ENCODE measurements at places on chromosomes 13 and 19.
A peak's percentile ranks its signal among the peaks of the same experiment; 100 is the strongest.

- DNase-seq = no peak
These were observed 113.1 kb downstream of the GNG7 start for GRCh38 chr19:2589441-2589840.

- no peak for DNase-seq
These were observed 1504.5 kb upstream of the PCDH20 start for GRCh38 chr13:62920159-62920558.

- DNase-seq = peak; percentile 38
These were observed 9.1 kb upstream of the LHFPL6 start for GRCh38 chr13:39612023-39612637.

DNA sequence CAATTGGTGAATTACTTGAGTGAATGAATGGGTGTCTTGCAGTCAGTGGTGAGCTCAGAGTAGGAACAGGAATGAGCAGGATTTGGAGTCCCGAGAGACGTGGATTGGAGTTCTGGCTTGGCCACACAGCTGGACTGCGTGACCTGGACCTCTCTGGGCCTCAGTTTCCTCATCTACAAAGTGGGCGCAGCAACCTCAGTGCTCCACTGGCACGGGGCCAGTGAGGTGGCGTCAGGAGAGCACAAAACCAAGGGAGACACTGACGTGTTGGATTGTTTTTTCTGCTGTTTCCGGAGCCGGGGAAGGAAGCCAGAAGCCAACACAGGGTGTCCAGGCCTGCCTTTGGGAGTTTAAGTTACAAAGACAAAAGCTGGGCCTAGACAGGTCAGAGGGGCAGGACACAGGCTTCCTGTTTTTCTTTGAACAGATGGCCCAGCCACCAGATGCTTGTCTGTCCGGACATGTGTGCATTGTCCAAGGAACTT, 6.5 kb upstream of the DOCK6 start:
- DNase-seq = no peak

GRCh38 chr13:113192279-113192678, 16.2 kb downstream of the PCID2 start:
- no peak for DNase-seq

DNA sequence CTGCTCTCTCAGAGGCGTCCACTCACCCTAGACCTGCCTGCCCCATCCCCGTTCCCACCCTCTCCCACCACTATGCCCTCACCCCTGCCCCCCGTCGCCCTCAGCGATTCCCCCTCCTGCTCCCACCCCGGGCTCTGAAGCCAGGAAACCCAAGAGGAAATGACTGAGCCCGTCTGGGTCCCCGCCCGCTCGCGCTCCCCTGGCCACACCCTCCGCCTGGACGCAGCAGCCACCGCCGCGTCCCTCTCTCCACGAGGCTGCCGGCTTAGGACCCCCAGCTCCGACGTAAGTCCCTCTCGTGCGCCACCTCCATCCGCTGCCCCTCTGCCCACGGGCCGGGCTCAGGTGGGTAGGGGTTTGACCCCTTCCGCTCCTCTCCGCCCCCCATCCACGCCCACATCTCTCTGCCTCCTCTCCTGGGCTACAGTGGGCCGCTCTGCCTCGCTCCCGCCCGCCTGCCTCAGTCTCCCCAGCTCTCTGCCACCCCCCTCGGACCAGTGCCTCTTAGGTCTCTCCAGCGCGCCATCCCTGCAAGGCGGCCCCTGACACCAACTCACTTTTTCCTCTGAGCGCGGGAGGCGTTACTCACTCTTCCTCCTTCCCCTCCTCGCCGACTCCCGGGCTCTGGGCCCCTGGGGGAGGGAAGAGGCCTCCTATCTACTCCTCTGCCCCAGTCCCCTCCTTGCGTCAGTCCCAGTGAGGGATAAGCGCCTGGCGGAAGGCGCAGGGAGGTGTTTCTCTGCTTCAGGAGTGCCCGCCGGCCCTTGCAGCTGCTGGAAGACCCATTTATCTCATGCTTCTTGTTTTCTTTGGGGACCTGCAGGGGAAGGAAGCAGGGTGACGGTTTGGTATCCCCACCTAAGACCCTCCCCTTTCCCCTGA, at the start of gene FXYD5:
Gene FXYD5 (plus strand): TSS at position 211 of the 882 bp plus-strand sequence. CDS start 816 bp downstream, outside the sequence.
- peak; percentile 53 for DNase-seq

- no peak for DNase-seq
These were observed 833.4 kb upstream of the ATXN8OS start for GRCh38 chr13:69274231-69274630.

GRCh38 chr19:48842789-48843162, 6.5 kb upstream of the HSD17B14 start:
- DNase-seq = peak; percentile 37

- DNase-seq = peak; percentile 59
These were observed at the start of gene POLR1G for GRCh38 chr19:45406226-45407090. Gene POLR1G (plus strand): TSS chr19:45406644. CDS start chr19:45406697, 53 bp downstream.

- DNase-seq = no peak
These were observed 44.8 kb downstream of the ANKRD10 start for GRCh38 chr13:110869805-110870706.

DNA sequence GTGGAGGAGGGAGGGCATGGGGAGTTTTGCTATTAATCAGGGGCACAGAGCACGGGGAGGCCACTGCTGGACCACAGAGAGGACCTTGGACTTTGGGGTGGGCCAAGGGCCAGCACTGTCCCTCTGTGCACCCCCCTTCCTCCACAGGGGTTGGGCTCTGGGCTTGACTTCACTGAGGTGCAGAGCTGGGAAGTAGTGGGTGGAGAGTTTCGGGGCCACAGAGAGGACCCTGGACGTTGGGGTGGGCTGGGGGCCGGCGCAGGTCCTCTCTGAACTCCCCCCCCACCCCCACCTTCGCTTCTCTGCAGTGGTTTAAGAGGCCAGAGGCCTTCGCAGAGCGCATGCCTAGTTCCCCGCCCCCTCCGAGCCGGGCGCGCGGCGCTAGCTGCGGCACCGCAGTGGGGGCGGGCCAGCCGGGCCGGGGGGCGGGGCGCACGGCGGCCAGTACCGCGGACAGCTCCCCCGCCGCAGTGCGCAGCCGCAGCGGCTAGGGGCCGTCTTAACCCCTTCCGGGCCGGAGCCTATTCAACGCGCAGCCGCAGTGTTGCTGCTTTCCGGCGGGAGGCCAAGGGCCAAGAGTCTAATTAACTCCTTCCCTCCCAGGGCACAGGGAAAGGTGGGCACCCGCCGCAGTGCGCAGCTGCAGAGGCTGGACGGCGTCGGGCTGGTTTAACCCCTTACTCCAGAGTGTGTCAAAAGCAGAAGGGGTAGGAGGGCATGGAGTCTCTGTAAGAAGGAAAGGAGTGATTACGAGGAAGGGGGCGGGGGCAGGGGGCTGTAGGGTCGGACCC, 3.7 kb downstream of the KCNC3 start:
- peak; percentile 58 for DNase-seq

All from T follicular helper cell (primary cell).